ENCODE measurements at places on chromosomes 2 and 18.

- DNase-seq, result no peak
Measured at GRCh38 chr2:75342504-75343175, 143.3 kb upstream of the TACR1 start.

DNA sequence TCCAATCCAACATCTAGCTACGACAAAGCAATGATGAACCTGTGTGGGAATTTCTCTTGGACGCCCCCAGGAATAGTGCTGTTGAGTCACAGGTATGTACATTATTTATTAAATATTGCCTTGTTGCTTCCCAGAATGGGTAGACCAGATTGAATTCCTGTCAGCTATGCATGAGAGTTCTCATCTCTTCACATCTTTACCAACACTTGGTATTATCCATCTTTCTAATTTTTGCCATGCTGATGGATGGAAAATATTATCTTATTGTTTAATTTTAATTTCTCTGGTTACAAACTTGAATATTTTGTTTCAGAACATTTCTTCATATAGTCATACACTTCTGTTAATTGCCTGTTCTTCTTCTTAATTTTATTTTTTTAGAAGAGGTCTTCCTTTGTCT lies 9.6 kb upstream of the RAB10 start:
- DNase-seq, result no peak

DNA sequence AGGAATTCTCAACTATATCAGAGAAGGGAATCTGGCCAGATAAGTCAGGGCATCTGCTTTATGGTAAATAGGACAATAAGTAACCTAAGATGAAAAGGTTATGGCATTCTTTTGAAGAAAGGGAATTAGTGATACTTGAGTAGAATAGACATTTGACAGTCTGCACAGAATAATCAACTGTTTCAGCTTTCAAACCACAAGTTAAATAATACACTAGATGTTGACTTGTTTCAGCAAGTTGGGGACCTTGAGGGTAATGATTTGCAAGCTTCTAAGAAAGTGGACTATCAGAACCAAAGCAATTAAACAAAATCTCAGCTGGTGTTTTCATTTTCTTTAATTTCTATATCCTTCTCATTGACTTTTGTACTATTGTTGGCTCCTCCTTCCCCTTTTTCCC lies 54.5 kb downstream of the SLC39A10 start:
- no peak for DNase-seq

- DNase-seq, result no peak
Measured at GRCh38 chr2:120845277-120845676, 109.6 kb downstream of the GLI2 start.

- DNase-seq, result no peak
Measured at GRCh38 chr2:234033174-234033573, 17.3 kb upstream of the SPP2 start.

DNA sequence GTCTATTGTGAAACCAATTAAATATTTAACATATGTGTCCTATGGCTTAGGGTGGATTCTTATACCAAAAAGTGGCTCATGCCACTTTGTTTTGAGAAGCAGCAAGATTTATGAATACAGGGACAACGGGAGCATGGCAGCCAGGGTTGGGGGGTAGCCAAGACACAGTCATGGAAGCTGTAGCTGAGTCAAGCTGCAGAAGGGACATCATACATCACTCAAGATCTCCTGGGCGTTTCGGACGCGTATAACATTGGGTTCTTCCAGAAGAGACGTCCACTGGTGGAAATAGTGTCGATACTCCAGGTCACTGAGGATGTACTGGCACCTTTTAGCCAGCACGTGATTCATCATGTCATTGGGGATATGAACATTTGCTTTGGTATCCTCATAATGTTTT lies 152.7 kb downstream of the RIF1 start:
- no peak for DNase-seq

- DNase-seq, result no peak
Measured at GRCh38 chr18:58194028-58194427, 150.0 kb downstream of the NEDD4L start.

- no peak for DNase-seq
Measured at GRCh38 chr18:29449424-29449823, 1272.5 kb upstream of the CDH2 start.

- DNase-seq, result no peak
Measured at GRCh38 chr2:14621906-14622549, 10.5 kb upstream of the LRATD1 start.

DNA sequence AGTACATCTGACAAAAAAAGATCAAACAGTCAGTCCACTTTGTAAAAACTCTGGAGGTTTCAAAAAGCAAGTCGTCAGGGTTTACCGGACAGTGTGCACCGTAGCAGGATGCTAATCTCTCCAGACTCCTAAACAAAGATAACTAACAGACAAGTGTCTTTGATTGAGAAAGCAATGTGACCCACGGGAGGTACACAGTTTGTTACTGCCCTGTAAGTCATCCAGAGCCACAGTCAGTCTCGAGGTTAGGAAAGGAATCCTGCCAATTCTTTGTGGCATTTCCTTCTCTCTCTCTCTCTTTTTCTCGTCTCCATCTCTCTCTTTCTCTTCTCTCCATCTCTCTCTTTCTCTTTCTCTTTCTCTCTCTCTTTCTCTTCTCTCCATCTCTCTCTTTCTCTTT lies 42.8 kb downstream of the LRRTM4 start:
- DNase-seq, result no peak

- DNase-seq, result no peak
Measured at GRCh38 chr2:158662421-158662820, 132.7 kb upstream of the DAPL1 start.

DNA sequence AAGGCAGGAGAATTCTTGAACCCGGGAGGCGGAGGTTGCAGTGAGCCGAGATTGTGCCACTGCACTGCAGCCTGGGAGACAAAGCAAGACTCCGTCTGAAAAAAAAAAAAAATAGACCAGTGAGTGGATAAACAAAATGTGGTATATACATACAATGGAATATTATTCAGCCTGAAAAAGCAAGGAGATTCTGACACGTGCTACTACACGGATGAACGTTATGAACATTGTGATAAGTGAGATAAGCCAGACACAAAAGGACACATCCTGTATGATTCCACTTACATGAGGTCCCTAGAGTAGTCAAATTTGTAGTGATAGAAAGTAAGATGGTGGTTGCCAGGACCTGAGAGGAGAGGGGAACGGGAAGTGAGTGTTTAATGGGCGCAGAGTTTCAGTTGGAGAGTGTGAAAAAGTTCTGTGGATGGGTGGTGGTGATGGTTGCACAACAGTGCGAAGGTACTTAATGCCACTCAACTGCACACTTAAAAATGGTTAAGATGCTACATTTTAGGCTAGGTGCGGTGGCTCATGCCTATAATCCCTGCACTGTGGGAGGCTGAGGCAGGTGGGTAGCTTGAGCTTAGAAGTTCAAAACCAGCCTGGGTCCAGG lies 38.3 kb downstream of the NIFK start:
- no peak for DNase-seq

DNA sequence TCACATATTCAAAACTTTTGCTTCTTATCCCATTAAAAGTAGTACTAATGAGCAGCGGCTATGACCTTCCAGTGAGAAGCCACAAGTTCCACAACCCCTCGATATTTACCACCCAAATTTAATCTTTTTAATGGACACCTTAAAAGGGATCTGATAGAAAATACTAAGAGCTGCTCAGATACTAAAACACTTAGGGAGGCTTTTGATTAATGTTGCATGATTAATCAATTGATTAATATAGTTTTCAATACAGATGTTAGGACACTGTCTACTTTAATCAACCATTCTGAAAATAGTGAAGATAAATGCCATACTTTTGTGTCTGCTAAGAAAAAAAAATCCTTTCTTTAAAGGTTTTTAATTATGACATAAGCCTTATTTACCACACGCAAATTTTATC lies 1312.8 kb upstream of the ACVR2A start:
- no peak for DNase-seq

DNA sequence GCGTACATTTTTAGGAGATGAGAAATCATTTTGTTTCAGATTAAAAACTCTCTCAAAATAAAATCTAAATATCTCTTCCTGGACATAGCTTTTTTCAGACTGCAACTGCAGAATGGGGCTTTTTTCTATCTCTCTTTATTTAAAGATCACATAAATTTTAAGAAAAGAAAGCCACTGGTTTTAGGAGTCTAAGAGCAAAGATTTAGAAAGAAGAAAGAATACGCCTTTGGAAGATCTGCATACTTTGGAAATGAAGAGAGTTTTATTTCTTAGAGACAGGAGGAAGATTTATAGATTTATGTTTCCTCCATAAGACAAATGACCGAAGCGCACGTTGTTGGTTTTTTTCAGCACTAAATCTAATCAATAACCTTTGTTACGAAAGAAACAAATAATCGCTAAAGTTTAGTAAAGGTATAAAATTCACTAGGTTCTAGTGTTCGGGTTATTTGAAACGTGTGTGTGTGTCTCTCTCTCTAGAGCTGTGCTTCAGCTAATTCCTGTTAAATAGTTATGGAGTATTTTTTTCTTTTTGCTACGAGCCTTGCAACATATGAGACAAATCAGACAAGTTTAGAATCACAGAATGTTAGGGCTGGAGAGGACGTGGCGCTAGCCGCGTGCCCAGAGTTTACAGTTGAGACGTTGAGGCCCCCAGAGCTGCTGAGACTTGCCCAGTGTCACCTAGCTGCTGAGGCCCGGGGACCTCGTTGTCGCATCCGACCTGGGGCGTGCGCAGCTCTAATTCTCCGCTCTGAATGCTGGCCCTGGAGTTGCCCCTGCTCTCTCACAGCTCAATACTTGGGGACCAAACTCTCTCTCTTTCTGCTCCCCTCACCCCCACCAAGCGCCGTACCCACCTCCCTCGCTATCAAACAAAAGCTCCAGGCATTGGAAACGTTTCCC lies 69.9 kb downstream of the CTAGE1 start:
- no peak for DNase-seq

- no peak for DNase-seq
Measured at GRCh38 chr2:191625016-191625415, 52.9 kb upstream of the NABP1 start.

GRCh38 chr18:30684825-30685481 lies 357.6 kb downstream of the DSC3 start:
- DNase-seq, result no peak

GRCh38 chr2:168798888-168799410 lies 3.5 kb upstream of the NOSTRIN start:
- no peak for DNase-seq

All from stimulated activated CD4-positive, alpha-beta T cell treated with anti-CD3 and anti-CD28 coated beads, Interleukin-2, amount 100 ng/mL, for 48 hours (primary cell).